NCI-H2081 (cell line): ENCODE measurements at places on chromosomes 7 and 10.

DNA sequence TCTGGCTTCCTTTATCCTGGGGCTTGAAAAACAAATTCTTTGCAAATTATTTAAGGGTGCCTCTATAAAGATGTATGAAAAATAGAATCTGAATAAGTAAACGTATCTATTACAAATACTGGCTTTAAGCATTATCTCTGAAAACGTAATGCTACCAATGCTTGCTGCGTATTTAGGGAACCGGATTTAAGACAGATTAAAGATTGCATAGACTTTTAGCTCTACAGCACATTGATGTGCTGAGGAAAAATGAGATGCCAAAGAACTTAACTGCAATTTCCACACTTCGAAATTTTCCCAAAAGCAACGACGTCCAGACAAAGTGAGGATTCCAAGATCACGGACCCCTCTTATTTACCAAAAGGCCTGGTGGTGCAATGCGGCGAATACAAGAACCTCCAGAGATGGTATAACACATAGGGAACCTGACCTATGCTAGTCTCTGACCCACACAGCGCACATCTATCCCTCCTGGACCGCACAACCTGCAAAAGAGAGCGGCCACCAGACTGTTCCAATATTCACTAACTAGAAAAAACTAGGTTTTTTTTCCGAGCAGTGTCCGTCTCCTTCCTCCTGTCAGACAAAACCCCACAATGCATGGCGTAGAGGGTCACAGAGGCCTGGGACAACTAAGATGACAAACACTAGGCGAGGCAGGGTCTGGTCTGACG lies 34.3 kb upstream of the PHF14 start:
- DNase-seq = no peak

GRCh38 chr10:31457858-31458257 lies 138.8 kb downstream of the ZEB1 start:
- no peak for DNase-seq

DNA sequence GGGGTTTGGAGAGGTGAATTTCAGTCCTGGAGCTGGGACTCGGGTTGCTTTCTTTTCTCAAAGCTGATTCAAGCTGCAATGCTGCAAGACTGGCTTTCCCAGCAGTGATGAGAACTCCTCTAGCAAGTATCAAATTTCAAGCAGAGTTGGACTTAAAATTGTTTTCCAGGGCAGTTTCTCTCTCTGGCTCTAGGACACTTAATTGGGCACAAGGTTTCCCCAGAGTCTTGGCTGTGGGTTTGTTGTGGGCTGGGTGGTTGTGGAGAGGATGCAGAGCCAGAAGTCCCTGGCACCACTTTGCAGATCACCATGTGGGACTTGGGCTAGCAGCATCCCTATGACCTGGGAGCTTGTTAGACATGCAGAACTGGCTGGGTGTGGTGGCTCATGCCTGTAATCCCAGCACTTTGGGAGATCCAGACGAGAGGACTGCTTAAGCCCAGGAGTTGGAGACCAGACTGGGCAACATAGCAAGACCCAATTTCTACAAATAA lies 16.8 kb downstream of the AKR1B15 start:
- no peak for DNase-seq

- DNase-seq = no peak
Observed at GRCh38 chr7:25180946-25181345, 47.3 kb downstream of the NPVF start.

DNA sequence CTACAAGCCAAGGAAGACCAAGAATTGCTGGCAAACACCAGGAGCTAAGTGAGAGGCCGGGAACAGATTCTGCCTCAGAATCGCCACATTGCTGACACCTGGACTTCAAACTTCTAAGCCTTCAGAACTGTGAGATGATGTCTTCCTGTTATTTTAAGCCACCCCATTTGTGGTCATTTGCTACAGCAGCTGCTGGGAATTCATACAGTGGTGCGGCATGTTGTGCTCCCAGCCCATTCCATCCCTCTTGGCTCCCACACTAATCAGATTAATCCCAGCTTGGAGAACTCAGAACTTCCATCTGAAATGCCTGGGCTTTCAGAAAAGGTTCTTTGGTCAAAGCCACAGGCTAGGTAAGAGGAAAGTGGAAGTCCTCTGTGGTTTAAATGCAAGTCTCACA lies 24.9 kb downstream of the TCAF1 start:
- DNase-seq = no peak

GRCh38 chr7:54426406-54426805 lies 115.8 kb upstream of the VSTM2A start:
- no peak for DNase-seq

DNA sequence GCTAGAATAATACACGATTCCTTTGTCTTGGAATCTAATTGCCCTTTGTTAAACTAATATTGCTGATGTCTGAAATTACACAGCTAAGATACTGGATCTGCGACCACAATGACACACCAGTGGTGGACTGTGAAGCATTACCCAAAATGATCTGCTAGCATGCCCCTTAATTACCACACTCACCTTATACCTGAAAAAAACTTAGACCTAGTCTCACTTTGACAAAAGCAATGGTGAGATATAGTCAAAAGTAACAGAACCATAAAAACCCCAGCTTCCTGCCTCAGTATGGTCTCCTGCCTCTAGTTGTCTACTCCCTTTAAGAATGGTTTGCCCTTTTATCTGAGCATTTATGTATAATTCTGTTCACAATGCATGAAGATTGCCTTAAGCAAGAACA lies 20.8 kb upstream of the ERVW-1 start:
- DNase-seq = no peak

DNA sequence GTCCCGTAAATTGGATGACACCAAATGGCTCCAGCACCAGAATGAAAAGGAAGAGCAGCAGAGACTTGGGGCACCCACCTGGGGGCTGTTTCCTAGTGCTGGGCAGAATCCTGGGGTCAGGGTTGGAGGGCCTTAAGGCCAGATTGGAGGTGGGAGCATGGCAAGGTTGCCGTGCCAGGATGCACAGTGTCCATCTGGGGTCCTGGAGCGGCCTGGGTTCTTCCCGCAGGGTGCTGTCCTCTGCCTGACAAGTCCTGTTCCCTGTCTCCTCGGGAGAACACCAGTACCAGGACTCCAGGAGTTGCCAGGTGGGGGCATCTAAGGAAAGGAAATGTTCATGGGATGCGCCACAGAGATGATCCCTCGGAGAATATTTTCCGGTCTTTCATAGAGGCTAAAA lies 42.8 kb downstream of the MGMT start:
- no peak for DNase-seq

- no peak for DNase-seq
Observed at GRCh38 chr7:49422564-49422963, 350.9 kb upstream of the VWC2 start.
